ENCODE measurements at places on chromosomes 4 and X. TPM values are rescaled to one million over a fixed set of nuclear protein-coding genes. Genes with fewer than 3 reads are reported as not detected.

- DNase-seq = no peak
These were observed 18.2 kb downstream of the RAI2 start for GRCh38 chrX:17842769-17843525.

The NR3C2 gene
- 7.1 TPM for total RNA-seq

The NPNT gene
- 6.9 TPM for total RNA-seq

The SLC26A1 gene
- 0.22 TPM for total RNA-seq

The AFM gene
- not detected for total RNA-seq

GRCh38 chr4:8108991-8109390, 49.6 kb downstream of the ABLIM2 start:
- DNase-seq = no peak

The CSTF2 gene
- 8.2 TPM for total RNA-seq
